PC-9 (cell line): ENCODE measurements at places on chromosomes 13 and 19.

DNA sequence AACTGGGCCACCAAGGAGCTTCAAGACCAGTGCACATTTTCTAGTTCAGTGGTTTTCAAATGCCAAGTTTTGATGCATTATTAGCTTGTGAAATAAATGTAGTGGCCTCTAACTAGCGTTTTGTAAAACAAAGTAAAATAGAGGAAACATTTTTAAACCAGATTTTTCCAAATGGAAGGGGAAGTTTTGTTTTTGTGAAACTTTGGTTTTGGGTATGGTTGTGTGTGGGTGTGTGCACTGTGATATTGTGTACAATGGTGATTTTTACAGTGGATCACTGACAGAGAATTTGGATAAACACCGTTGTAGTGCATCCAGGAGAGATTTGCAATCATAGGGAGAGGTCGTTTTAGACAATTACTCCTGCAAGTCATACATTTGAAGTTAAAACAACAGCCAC is 108.9 kb downstream of the SLC7A1 start:
- no peak for DNase-seq

DNA sequence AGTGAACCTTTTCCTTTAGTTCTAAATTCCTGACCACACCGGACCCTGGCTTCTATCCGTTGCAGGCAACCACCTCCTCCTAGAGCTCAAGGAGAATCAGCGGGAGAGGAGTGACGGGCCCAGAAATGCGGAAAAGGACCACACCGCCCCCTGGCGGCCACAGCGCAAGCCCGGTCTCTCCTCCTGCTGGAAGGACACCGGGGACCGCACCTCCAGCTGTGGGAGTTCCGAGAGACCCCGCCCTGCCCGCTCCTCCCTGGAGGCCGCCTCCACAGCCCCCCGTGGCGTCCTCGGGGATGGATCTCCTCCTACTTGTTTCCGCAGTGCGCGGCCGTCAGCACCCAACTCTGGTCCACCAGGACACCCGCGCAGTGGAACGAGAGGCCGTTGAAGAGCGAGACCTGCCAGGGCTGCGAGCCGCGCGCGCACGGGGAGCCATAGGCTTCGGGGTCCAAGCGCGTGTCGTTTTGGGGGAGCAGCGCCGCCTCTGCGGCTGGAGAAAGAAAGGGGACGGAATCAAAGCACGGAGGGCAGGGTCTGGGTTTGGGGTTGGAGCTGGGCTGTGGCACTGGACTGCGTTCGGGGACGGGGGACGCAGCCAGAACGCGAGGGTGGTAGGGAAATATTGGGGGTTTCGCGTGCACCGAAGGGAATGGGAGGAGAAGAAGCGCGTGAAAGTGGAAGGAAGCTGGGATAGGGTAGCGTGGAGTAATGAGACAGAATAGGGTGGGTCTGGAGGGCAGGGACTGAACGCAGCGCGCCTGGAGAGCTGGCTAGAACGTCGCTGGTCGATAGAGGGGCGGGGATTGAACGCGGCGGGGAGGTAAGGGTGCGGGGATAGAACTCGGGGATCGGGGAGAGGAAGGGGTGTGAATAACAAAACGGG is 2.5 kb downstream of the KLK10 start:
- DNase-seq: peak; percentile 97

DNA sequence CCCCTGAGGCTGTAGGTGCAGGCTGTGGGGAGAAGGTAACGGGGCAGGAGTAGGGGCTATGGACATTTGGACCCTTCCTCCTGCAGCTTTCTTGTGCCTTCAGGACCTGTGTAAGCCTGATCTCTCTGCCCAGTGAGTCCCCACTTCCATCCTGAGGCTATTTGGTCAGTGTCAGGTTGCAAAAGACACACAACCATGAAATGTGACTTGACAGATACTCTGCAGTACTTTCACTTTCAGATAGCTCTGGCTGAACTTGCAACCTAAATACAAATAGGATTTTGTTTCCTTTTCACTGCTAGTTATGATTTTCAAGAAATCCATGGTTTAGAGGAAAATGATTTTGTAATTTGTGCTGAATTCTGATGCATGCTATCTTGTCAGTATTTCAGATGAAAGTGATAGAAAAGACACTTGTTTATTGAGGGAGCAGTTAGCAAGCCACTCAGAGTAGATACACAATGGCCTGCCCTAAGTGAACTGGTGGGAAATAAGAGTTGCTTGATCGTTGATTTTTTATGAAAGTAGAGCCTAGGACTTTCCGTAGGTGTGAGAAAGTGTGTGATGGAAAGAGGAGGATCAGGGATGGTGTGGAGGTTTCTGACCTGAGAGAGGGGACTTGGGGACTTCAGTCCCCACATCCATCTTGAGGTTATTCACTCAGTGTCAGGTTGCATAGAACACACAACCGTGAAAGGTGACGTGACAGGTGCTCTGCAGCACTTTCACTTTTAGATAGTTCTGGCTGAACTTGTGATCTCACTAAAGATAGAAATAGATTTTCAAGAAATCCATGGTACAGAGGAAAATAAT is 18.1 kb upstream of the EID2 start:
- peak; percentile 44 for DNase-seq

- peak; percentile 31 for DNase-seq
Measured at GRCh38 chr19:10219678-10220077, 11.5 kb downstream of the S1PR2 start.

DNA sequence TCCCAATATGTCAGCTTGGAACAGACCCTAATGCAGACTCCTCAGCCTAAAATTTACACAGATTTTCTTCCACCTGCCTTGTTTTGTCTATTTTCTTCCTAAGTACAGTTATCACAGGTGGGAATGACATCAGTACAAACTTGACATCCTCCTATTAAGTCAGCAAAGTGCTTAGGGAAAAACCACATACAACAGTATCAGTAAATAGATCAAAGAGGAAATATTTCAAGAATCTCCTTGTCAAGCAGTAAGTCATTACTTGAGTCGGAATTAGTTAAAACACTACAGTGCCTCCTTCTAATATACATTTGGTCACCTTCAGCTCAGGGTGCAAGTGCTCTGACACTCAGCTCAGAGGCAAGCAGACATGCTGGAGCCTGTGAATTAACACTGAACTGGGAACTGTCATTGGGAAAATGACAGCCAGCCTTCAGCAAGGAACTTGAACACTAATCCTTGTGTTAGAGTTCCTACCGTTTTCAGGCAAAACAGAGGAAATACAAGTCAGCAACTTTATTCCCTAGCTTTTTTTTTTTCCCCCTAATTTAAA is 394.3 kb upstream of the HTR2A start:
- DNase-seq: no peak
